ENCODE measurements at places on chromosomes 5 and 9.

GRCh38 chr5:170480260-170480659, 23.6 kb upstream of the KCNIP1 start:
- DNase-seq: no peak

DNA sequence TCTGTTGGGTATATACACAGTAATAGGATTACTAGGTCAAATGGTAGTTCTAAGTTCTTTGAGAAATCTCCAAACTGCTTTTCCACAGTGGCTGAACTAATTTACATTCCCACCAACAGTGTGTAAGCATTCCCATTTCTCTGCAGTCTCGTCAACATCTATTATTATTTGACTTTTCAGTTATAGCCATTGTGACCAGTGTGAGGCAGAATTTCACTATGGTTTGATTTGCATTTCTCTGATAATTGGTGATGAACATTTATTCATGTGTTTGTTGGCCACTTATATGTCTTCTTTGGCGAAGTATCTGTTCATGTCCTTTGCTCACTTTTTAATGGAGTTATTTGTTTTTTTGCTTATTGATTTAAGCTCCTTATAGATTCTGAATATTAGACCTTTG, 596.2 kb upstream of the DAB2 start:
- no peak for DNase-seq

DNA sequence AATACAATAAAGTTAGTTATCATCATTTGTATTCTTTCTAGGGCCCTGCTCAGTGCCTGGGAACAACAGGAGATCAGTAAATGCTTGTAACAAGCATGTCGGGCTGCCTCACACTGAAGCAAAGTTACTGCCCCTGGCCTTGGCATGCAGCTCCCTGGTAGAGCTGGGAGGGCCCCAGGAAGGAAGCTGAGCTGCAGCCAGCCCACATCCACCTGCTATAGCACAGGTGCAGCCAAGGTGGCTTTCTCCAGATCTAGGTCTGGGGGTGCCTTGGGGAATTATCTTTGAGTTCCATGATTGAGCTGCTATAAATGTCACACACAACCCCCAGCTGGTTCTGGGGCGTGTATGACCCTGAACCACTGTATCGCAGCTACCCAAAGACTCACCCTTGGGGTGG, 293.4 kb upstream of the MSX2 start:
- no peak for DNase-seq

DNA sequence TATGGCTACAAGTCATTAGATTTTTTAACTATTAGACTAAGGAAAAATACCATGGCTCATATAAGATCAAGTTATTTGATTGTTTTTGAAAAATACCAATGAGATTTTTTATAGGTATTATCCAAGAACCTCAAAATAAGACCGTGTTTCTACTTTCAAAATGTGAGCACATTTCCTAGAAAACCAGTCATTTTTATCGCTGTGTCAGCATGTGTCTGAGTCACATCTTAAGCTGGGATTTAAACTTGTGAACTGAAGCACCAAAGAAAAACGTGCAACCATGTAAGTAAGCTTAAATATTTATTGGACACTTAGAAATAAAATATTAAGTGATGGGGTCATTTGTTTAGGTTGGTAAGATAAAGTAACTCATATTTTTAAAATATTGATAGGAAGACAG, 1676.0 kb upstream of the NUDT12 start:
- no peak for DNase-seq

GRCh38 chr5:153517241-153517611, 26.8 kb downstream of the GRIA1 start:
- DNase-seq: no peak

DNA sequence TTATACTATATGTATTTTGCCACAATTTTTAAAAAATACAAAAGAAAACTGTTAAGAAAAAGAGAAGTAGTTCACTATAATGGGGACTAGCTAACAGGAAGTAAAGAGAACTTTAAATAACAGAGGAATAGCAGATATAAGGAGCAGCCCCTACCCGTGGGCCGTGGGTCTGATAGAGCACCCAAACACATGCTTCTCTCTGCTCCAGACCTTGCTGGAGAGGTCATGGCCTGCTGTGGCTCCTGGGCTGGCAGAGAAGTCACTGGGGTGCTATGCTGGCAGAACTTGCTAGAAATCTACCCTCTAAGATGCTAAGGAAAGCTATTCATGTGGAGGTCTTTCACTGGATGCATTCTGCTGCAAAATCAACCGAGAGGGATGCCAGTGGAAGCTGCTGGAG, 10.0 kb upstream of the TNFAIP8 start:
- DNase-seq: no peak
